NCI-H1417 (cell line): ENCODE measurements at places on chromosomes 7 and 10.
A peak's percentile ranks its signal among the peaks of the same experiment; 100 is the strongest.

- peak; percentile 78 for DNase-seq
Measured at GRCh38 chr10:110641256-110641655, 2.9 kb upstream of the RBM20 start.

- DNase-seq: no peak
Measured at GRCh38 chr7:20684581-20684980, 69.1 kb downstream of the ABCB5 start.

DNA sequence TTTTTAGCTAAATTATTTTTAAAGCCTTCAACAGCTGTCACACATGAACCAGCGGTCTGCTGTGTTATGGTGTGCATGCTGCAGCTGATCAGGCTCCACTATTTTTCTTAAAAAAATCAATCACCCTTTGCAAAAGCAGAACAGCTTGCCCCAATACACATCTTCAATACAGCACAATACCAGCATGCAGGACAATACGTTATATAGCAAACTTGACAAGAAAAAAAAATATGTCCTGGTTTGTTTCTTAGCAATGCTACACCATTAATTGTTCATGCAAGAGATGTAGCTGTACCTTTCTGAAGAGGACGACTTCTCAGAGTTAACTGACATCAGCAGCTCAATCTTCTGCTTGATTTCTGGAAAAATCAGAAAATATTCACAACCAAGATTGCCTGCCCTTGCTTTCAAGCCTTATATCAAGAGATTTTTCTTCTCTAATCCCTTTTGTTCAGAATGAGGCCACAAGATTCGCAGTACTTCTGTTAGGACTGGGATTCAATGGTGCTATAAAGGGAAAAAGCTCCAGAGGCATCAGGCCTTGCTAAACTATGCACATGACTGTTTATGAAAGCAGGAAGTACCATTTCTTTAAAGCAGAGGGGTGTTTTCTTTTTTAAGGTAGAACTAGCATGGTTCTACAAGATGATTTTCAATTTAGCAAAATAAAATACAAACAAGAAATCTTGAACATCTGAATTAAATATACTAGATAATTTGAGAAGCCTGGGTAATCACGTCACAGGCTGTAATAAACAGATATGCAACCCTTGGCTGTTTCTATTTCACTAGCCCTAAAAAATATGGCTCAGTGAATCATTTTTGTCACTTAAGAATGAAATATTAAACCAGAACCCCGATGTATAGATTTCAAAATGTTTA, 120.0 kb downstream of the SRPK2 start:
- DNase-seq: peak; percentile 88

GRCh38 chr10:613271-614138, 76.0 kb downstream of the DIP2C start:
- peak; percentile 61 for DNase-seq

DNA sequence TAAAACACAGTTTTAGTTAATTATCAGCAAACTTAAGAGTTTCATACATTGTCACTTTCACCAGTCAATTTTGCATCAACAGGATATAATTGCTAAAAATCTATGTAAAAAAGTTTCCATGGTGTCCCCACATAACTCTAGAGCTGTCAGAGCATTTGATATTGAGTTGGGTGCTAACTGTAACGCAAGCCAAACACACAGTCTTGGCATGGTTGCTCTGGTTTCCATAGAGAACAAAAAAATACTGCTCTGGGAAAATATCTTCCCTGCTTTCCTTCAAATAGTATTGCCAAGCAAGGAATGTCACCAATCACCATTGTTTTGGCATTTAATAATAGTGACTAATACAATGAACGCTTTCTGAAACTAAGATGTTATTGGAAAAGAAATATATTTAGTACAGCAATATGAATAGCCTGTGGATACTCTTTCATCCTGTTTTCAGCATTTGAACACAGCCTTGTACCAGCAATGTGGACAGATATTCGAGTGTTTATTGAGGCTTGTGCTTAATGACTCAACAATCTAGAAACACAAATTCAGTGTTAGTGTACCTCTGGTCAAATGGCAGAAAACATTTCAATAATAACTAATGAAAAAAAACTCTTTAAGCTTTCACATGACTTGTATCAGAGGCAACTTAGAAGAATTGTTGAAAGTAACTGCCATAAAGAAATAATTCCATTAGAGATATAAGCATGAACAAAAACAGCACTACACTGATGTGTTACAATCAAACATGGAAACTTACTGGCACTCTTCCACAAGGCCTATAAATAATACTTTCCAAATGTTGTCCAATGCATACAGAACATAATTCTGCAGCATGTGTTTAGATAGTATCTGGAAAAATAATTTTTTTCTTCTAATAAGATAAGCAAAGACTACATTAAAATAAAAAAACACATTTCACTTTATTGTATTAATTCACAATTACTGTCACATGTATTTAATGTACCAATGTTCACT, 1469.5 kb upstream of the CELF2 start:
- DNase-seq: no peak

DNA sequence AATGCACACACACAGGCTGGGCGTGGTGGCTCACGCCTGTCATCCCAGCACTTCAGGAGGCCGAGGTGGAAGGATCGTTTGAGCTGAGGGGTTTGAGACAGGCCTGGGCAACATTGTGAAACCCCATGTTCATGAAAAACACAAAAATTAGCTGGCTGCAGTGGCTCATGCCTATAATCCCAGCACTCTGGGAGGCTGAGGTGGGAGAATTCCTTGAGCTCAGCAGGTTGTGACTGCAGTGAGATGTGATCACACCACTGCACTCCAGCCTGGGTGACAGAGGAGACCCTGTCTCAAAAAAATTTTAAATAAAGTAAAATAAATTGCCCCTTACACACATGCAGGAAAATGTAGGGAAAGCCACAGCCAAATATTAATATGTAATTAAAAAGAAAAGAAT, 44.1 kb downstream of the RNF32 start:
- DNase-seq: no peak

GRCh38 chr10:94052866-94053791, 59.4 kb downstream of the PLCE1 start:
- DNase-seq: no peak

- DNase-seq: no peak
Measured at GRCh38 chr7:33807779-33808482, 97.4 kb upstream of the BMPER start.

DNA sequence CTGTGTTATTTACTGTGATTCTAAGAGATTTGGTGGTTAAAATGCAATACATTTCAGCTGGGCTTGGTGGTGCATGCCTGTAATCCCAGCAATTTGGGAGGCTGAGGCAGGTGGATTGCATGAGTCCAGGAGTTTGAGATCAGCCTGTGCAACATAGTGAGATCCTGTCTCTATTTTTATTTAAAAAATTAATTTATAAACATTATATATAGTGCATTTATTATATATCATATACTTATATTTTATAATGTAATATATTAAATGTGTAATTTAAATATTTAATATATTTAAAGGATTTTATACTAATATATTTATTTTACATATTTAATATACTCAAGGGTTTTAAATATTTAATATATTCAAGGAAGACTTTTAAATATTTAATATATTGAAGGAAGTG, 402.8 kb upstream of the PCDH15 start:
- DNase-seq: no peak

DNA sequence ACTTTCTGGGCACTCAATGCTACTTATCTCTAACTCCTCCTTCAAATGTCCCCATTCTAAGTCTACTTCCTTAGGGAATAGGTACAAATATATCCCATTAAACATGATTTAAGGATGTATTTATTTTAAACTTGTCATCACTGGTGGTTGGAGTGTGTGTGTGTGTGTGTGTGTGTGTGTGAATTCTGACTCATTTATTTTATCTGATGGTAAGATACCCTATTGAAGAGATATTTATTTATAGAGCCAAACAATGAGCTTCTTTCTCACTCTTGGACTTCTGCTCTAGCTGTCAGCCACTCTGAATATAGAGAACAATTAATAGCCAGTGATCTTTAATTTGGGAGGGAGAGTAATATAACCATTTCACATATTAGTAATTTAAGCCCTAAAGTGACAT, 17.8 kb upstream of the MAGI2 start:
- DNase-seq: no peak
